NCI-H2029 treated with DMSO at 0.1 percent for 48 hours (cell line): ENCODE measurements at places on chromosomes 16 and 17.
A peak's percentile ranks its signal among the peaks of the same experiment; 100 is the strongest.

- DNase-seq = no peak
Measured at GRCh38 chr16:3677994-3678393, 23.5 kb downstream of the DNASE1 start.

DNA sequence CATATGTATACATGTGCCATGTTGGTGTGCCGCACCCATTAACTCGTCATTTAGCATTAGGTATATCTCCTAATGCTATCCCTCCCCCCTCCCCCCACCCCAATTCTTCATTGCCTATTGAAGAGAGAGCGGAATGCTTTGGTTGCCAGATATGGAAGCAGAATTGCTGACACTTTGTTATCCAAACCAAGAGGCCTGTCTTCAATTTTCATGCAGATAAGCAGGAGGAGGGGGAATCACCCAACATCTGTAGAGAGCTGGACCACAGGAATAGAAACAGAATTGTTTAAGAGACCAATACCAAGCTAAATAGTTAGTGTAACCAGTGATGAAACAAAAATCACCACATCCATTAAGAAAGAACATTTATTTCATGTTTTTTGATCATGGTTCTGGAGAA is 7.1 kb downstream of the ASPA start:
- DNase-seq = no peak

DNA sequence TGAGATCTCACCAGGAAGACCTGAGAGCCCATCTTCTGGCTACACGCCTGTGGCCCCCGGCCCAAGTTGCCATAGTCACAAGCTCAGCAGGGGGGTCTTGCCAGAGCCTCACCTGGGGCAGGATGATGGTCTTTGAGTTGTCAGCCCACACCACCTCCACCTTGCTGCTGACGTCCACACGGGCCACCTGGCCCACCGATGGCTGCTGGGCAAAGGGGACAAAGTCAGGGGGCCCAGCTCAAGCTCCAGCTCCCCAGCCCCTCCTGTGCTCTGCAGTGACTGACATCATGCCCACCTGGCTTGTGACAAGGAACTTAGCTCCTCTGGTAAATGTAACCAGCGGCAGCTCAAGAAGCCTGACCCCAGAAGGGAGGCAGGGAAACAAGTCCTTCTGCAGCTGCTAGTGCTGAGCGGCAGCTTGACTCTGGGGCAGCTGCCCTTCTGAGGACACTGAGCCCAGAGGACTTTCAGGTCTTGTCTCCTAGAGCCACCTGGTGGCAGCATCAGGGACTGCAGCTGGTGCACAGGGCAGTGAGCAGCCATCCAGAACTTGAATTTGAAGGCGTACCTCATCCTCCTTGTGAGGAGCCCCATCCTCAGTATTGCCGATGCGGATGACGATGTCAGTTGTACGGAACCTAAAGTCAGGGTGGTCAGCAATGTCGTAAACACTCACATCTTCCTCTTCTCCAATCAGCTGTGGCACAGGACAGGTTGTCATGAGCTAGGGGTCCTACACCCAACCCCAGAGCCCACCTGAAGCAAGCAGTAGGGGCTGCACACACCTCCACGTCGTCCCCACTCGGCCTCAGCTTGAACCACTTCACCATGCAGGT is 13.5 kb downstream of the SPHK1 start:
- peak; percentile 23 for DNase-seq

DNA sequence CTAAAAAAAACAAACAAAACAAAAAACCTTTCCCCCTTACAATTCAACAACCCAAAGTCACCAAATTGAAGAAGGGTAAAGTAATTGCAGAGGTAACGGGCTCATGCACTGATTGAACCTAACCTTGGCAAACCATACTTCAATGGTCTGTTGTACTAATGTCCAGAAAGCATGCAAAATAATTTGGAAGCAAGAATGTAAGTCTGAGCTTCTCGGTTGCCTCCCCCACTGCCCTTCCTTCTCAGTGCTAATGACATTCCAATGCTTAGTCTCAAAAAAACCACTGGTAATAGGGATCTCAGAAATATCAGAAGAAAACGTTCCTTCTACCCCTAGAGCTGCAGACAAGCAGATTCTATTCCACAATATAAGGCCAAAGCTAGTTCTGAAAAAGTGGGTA is 15.8 kb downstream of the KRABD2 start:
- no peak for DNase-seq

- DNase-seq = no peak
Measured at GRCh38 chr17:76370261-76370993, 14.0 kb upstream of the SPHK1 start.

- no peak for DNase-seq
Measured at GRCh38 chr16:56478281-56479049, 27.1 kb downstream of the OGFOD1 start.

DNA sequence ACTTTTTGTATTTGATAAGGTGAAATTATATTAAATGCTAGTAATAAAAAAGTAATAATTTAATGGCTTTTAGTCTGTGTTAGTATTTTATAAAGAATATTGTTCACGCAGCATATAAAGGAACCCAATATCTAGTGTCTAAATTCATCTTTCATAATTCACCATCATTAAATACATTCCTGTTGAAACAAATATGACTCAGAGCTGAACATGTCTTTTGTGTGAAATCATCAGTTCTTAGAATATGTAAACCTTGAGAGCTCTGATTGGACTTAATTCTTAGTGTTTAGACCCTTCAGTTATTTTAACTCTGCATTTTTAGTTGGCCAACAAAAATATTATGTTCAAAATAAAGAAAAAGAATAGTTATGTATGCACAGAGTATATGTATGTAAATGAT is 71.8 kb downstream of the ABHD15 start:
- no peak for DNase-seq

DNA sequence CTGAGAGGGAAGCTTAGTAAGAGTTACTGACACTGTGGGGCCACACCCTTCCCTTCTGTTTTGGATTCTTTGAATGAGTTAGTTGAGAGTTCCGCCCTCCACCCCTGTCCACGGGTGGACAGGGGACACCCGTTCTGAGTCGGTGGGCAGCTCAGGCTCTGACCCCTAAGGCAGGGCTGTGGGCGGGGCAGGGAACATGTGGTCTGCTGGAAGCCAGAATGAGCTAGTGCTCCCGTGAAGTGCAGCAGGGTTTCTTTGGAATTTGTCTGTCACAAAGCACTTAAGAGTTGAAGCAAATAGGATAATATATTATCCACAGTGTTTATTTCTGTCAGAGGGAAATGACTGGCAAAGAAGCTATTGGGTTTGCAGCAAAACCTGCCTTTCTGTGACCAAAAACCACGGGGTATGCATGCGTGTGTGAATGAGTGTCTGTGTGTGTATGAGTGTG is 90.1 kb downstream of the CLEC16A start:
- no peak for DNase-seq
